ENCODE measurements at places on chromosomes 16 and 17.

- peak; percentile 12 for DNase-seq
These were observed 91.7 kb downstream of the RPGRIP1L start for GRCh38 chr16:53612003-53612402.

GRCh38 chr17:74677558-74678466 is 34.9 kb downstream of the CD300LF start:
- peak; percentile 70 for DNase-seq

- DNase-seq = no peak
These were observed 16.4 kb downstream of the CLEC10A start for GRCh38 chr17:7063518-7064094.

GRCh38 chr16:23324727-23325126 is 22.6 kb downstream of the SCNN1B start:
- DNase-seq = peak; percentile 26

- DNase-seq = no peak
These were observed 32.7 kb upstream of the SSTR2 start for GRCh38 chr17:73132085-73132492.

GRCh38 chr17:79843474-79843815 is 4.2 kb upstream of the CBX4 start:
- peak; percentile 51 for DNase-seq

GRCh38 chr17:64938925-64939474 is 19.7 kb upstream of the LRRC37A3 start:
- DNase-seq = peak; percentile 58

- DNase-seq = no peak
These were observed 61.7 kb downstream of the KCNJ2 start for GRCh38 chr17:70230850-70231640.

DNA sequence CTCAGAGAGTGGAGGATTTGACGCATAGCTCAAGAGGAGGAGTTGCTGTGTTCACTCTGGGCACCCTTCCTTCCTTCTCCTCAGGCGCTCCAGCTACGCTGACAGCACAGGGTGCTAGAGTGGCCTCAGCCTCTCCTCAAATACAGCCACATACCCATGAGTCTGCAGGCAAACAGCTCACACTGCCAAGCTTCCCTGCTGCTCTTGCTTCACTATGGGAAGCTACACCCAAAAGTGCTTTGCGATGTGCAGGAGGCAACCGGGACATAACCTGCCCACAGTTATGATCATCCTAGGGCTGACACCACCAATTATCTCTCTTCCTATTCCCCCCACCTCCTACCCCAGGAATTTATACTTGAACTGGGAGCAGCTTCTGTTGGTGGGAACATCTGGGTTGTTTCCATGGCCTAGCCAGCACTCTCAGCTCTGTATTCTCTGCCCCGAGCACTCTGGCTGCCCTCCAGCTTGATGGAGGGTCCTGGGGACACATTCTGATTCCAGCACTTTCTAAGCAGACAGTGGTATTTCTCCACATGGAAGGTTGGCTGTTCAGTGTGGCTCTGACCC is 40.3 kb upstream of the SREBF1 start:
- DNase-seq = no peak

DNA sequence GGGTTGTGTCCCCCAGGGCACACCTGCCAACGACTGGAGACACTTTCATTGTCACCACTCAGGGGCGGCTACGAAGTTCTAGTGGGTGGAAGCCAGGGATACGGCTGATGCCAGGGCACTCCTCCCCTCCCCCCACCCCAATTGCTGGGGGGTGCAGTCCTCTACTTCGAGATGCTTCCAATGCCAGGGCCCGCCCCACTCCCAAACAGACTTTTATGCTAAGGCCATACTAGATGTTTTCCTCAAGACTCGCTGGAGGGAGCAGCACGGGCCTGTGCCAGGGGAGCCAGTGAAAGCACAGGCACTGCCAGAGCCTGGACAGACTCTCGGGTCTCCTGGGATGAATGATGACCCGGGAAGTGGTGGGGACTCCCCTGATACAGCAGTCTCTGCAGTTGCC is 178.0 kb downstream of the CPPED1 start:
- DNase-seq = no peak

- DNase-seq = no peak
These were observed 8.0 kb downstream of the TEN1 start for GRCh38 chr17:75987041-75987440.

- no peak for DNase-seq
These were observed 54.6 kb upstream of the CORO6 start for GRCh38 chr17:29677221-29677791.

DNA sequence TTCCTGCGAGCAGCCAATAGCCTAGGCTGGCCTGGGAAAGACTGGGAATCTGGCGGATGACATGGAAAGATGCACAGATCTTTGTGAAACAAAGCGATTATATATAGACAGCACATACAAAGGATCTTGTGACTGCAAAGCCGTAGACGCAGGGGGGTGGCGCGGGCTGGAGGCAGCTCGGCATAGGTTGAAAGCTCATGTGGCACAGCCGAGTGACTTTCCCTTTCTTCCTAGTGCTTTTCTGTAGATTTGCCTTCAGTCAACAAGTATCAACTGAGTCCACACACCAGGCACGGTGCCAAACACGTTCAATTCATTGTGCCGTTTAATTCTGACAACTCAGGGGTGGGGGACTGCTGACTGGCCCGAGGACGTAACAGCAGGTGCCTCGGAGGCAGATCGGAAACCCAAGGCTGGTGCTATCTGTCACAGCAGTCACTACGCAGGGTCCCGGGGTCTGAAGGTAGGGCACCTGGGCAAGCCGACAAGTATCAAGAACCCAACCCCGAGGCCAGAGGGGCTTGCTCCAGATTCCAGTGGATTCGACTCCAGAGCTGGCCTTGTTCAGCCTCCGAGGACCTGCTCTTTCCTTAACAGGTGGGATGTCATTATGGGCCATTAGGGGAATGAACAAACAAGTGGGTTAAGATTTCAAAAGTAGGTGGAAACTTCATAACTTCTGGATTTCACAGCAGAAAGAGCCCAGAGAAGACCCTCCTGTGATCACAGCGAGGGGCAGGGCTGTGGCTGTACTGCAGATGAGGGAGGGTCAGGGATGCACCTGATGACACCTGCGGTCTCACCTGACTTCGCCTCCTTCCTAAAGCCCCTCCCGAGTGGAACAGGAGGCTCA is 5.9 kb downstream of the PAM16 start:
- DNase-seq = no peak

- DNase-seq = no peak
These were observed 154.0 kb upstream of the HSBP1 start for GRCh38 chr16:83653785-83654184.

DNA sequence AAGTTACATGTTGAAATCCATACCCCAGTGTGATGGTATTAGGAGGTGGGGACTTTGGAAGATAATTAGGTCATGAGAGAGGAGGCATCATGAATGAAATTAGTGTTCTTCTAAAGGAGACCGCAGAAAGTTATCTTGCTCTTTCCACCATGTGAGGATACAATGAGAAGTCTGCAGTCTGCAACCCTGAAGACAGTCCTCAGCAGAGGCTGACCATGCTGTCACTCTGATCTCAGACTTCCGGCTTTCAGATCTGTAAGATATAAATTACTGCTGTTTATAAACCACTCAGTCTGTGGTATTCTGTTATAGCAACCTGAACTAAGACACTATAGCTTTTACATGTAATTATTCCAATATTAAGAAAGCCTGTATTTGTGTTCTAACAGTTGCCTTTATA is 116.7 kb upstream of the CES5A start:
- DNase-seq = no peak

DNA sequence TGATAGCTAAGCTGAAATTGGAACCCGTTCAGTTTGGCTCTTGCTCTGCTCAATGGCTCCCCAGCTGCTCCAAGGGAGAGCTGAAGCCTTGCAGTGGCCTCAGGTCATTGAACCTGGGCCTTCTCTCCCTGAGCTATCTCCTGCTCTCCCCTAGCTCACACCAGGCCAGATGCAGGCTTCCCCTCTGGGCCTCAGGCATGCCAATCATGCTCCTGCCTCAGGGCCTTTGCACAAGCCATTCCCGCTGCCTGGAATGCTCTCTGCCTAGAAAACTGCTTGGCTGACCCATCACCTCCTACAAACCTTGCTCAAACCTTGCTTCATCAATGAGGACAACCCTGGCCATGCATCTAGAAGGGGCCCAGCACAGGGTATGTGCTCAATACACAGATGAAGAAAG is 16.7 kb upstream of the KRTAP17-1 start:
- DNase-seq = no peak

- peak; percentile 22 for DNase-seq
These were observed 513 bp downstream of the CRLF3 start for GRCh38 chr17:30824002-30824355.

- DNase-seq = no peak
These were observed 10.0 kb downstream of the SLC46A1 start for GRCh38 chr17:28395968-28396367.

- peak; percentile 74 for DNase-seq
These were observed 209.4 kb downstream of the SEC14L1 start for GRCh38 chr17:77349976-77350830.

DNA sequence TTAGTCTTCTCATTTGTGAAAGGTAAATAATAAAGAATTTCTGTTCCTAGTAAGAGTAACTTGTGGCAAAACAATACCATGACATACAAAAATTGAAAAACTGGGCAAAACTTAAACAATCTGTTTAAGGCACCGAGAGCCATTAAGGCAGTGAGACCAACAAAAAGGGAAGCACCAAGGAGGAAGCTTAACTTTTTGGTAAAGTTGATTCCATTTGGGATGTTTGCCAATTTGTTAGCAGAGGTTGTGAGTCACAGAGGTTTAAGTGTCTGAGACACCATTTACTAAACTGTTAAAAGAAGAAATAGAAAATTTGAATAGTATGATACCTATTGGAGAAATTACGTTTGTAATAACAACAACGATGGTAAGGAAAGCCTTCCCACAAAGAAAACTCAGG is 4.9 kb downstream of the SLC35G3 start:
- no peak for DNase-seq

DNA sequence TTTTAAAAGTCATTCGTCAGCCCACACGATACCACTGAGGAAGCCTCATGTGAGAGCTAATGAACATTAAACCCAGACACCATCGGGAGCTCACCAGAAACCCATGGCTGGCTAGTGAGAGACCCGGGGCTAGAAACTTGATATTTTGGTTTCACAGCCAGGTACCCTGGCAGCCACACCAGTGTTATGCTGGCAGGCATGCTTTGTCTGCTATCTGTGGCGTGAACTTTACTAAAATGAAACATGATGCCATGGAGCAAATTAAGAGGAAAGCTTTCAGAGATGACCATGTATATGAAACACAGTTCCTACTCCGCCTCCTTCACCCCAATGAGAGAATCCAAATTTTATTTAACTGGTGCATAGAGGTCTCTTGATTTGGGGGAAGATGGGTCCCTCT is 291.2 kb downstream of the IRX3 start:
- no peak for DNase-seq

- DNase-seq = no peak
These were observed 28.3 kb upstream of the CRISPLD2 start for GRCh38 chr16:84791501-84791900.

- no peak for DNase-seq
These were observed 51.1 kb downstream of the GPRC5B start for GRCh38 chr16:19833581-19833980.

- DNase-seq = peak; percentile 41
These were observed 3.5 kb upstream of the ITGAE start for GRCh38 chr17:3804503-3804931.

- no peak for DNase-seq
These were observed 79.8 kb downstream of the ZNF778 start for GRCh38 chr16:89297156-89297874.

DNA sequence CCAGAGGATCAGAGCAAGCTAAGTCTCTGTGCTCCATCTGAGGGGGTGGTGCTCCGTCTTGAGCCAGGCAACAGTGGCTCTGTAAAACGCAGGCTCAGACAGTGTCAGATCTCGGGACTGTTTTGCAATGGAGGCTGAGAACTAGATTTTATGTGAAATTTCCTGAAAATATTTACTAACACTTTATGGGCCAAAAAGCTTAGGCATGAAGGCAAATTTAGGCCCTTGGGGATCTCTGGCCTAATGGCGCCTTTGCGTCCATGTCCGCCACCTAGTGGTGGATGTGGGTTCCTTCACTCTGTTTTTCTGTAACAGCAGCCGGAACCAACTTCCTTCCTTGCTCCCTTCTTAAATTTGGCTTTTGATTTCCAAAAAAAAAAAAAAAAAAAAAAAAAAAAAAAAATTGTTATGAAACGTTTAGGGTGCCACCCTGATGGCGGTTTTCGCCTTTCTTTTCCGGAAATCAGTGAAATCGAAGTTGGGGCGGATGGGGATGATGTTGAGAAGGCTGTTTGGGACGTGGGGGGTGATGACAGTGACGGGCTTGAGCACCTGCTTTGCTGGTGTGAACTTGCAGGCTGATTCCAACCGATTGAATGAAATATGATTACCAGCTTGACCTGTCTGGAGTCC is 14.0 kb upstream of the ELAC2 start:
- peak; percentile 60 for DNase-seq

- DNase-seq = peak; percentile 63
These were observed 20.9 kb downstream of the TNS4 start for GRCh38 chr17:40480501-40481003.

DNA sequence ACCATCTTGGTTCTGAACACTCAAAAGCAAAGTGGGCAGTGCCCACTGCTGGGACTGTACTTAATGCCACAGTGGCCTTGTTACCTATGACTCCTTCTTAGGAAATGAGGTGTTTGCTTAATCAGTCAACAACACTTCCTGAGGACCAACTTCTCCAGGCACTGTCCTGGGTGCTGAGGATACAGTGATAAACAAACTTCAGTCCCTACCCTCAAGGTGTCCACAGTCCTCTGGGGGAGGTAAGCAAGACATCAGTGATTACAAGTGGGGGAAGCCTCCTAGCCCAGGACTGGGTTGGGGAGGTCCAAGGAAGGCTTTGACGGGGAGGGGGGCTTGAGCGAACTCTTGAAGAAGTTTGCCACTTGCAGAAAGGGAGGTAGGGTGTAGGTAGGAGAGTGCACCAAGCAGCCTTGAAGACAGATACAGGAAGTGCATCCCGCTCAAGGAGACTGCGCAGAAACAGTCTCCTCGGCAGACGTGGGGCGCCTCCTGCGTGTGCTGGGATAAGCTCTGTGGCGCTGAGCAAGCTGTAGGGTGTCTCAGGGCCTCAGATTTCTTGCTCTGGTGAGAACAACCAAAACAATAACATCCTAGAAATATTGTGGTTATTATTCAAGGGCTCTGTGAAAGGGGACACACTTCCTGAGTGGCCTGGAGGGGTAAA is 2.6 kb upstream of the ABCC3 start:
- no peak for DNase-seq

All from hepatocyte (in vitro differentiated cells).